ENCODE measurements at places on chromosomes 13 and 19.
A peak's percentile ranks its signal among the peaks of the same experiment; 100 is the strongest.

DNA sequence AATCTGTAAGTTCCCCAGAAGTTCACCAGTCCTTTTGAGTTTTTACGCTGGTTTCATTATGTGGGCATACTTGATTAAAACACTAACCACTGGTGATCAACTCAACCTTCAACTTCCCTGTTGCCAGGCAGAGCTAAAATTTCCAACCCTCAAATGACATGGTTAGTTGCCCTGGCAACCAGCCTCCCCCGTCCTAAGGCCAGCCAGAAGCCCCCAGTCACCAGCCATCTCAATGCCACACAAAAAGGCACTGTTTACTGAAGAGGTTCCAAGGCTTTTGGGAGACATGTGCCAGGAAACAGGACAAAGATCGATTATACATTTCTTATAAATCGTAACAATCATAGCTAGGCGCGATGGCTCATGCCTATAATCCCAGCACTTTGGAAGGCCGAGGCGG, 1.6 kb downstream of the ZNF649 start:
- no peak for DNase-seq

DNA sequence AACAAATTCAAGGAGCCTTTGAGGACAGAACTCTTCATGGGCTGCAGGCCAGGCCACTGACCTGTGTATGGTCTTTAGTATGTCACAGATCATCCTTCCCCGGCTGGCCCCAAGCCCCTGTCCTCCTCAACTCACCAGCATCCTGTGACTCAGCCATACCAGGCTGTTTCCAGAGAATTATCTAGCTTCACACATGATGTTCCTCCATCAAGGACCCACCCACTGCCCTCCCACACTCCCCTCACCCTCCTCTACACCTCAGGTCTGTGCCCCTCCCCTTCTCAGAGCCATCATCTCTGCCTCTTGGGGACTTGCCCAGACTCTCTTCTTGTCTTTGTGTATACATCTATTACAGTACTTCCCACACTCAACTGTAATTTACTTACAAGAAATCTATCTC, 14.7 kb downstream of the DCT start:
- no peak for DNase-seq

GRCh38 chr13:52195401-52195837, 36.0 kb upstream of the NEK3 start:
- DNase-seq: peak; percentile 70

DNA sequence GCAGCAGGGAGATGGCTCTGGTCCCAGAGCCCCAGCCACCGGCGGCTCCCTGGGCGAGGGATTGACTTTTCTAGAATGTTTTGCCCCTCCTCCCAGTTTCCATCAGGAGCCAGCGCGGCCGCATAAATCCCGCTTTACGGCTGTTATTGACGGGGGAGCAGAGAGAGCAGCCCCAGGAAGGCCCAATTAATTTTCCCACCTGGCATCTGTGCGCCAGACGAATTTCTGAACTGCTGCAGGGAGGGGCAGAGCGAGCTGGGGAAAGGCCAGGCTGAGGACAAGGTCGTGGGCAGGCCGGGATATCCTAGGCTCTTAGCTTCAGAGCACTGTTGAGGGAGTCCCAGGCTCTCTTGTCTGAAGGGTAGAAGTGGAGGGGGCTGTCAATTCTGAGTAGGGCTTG, 24.7 kb downstream of the ZNRF4 start:
- no peak for DNase-seq

DNA sequence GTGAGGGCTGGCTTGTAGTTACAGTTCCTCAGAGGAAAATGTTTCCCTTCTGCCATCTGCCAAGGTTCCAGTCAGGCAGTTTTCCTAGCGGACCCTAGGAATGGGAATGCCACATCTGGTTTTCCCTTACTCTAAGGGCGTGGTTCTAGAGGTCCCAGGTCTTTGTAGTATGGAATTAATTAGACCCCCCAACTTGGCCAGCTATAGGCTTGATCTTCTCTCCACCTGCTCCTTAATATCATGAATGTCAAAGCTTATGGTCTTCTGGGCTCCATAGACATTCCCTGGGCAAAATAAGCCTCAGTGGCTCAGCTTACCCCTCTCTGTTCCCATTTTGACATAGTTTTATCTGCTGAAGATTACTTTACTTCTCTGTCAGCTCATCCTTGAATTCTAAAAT, 70.0 kb downstream of the ZNF568 start:
- no peak for DNase-seq

DNA sequence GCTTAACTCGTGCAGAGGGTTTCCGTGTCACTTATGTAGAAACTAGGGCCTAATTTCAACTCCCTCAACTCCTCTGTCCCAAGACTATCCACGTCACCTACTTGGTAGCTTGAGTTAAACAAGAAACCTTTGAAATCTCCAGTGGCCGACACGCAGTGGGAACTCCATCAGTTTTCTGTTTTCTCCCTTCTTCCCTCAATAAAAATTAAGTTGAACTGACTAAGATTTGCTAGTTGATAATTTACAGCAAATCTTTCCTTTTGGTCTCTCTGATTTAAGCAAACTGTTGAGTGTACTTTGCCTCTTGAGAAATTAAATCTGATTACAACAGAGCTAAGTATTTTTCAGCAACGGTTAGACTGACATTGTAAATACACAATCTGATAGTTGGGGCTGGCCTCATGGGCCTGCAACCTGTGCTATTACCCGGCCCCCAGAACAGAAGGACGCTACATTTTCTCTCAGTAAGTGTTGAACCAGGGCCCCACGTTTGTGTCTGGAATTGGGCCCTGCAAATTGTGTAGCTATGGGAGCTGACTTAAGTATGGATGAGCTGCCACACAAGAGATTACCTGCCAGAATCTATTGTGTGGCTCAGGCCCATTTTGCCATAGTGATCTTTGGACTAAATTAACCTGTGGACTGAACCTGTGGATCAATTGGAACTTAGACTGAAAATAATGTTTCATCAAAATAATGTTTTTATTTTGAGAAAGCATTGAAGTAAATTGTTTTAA, 708 bp upstream of the ESD start:
- no peak for DNase-seq

DNA sequence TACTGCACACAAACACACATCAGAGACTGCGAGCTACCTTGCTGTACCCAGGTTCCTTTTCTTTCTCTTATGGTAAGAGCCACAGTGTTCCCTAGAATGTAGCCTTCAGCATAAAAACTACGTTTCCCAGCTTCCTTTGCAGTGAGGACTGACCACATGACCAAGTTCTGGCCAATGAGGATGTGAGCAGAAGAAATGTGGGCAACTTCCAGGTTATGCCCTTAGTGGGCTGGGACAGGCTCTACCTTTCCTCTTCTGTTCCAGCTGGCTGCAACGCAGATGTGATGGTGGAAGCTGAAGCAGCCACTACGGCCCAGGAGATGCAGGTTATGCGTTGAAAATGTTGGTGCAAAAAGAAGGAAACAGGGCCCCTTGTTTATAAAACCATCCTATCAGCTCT, 27.5 kb downstream of the VRK3 start:
- DNase-seq: peak; percentile 41

DNA sequence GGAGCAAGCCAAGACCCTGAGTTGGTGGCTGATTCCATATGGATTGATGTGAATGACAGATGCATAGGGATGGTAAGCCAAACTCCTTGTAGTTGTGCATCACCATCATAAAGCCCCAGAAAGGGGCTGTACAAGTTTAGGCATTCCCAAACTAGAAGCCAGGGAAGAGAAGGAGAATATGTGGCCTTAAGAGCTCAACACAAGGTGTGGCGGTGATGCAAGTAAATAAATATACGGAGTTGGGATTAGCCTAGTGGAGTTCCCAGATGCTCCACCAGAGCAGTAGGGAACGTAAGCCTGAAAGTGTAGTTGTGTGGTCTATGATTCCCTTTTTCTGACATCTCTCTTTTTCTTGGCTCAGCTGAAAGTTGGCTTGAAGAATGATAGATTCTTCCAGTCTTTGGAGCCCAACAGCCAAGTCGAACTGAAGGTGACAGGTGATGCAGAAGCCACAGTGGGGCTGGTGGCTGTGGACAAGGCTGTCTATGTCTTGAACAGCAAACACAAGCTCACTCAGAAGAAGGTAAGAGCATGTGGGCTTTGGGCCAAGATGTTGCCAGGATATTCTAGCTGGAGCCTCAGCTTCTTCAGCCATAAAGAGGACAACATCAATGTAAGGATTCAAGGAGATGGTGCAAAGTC, 30.1 kb downstream of the RDH8 start:
- DNase-seq: no peak

DNA sequence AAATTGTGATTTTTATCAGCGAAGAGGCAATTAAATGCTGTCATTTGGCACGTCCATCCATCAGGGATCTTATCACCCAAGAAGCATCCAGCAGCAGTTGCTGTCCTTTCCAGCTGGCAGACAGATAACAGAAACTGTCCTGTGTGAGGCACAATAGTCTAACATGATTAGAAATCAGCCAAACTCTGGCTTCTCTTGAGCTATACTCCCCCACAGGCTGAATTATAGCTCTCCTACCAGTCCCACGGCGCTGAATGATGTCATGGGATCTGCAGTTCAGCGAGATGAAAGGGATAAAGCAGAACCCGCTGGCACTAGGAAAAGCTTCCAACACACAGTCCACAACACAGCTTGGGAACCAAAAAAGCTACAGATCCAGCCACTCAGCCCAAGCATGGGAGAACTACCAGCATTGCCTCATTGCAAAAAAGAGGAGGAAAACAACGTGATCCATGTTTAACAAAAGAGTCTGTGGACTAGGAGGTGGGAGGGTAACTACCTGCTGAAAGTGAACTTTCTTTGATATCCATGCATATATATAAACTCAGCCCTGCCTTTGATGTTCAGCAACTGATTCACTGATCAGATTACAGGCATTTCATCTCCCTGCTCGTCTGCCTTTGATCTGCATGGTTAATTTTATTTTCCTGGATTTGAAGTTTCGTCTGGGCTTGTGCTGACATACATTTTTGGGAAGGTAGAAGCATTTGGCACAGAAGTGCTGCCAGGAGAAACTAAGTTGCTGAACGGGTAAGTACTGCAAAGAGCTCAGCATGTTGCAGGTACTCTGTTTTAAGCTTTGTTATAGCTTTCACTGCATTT, at the start of gene TNFRSF19:
TSS of gene TNFRSF19 (plus strand) at position 314 of the 822 bp plus-strand sequence. CDS start 19,772 bp downstream, outside the sequence.
- DNase-seq: no peak

DNA sequence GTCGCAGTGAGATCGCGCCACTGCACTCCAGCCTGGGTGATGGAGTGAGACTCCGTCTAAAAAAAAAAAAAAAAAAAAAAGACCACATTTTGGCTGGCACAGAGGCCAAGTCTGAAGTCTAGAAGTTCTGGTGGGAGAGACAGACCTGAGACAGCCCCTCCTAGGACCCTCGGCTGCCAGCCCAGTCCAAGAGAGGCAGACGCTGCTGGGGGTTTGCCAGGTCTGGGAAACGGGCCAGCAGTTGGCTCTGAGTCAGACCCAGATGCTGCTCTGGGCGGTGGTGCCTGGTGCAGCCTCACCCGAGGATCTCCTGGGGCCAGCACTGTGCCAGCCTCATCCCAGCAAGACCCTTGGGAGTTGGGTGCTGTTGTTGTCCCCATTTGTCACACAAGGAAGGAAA, 5.8 kb downstream of the FCHO1 start:
- DNase-seq: no peak

- no peak for DNase-seq
Observed at GRCh38 chr13:110716247-110716515, 2.7 kb downstream of the ING1 start.

DNA sequence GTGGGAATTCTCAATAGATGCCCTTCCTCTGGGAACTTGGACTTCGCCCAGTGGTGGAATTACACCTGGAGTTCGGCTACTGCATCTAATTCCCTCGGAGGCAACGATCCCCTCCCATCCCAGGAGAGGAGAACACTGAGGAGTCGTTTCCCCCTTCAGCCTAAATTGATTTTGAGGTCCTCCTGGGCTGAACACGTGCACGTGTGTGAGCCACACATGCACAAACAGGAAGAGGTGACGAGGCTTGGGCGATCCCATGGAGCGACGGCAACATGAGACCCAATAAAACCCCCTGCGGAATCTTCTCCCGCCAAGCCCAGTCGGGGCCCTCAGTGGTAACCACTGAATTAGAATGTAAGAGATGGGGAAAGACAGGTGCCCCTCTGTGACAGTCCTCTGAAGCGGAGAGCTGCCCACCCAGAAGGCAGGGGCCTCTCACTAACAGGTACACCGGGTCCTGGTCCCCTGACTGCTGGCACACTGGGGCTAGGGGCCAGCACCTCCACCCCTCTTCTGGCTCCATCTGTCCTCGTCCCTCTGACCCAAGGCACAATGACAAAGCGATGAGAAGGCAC, 4.5 kb downstream of the MLLT1 start:
- no peak for DNase-seq

All from CD4-positive, alpha-beta T cell treated with Interleukin-12 subunit alpha and Interleukin-12 subunit beta, for 1 hour (primary cell).